ENCODE measurements at places on chromosomes 5 and 9.

DNA sequence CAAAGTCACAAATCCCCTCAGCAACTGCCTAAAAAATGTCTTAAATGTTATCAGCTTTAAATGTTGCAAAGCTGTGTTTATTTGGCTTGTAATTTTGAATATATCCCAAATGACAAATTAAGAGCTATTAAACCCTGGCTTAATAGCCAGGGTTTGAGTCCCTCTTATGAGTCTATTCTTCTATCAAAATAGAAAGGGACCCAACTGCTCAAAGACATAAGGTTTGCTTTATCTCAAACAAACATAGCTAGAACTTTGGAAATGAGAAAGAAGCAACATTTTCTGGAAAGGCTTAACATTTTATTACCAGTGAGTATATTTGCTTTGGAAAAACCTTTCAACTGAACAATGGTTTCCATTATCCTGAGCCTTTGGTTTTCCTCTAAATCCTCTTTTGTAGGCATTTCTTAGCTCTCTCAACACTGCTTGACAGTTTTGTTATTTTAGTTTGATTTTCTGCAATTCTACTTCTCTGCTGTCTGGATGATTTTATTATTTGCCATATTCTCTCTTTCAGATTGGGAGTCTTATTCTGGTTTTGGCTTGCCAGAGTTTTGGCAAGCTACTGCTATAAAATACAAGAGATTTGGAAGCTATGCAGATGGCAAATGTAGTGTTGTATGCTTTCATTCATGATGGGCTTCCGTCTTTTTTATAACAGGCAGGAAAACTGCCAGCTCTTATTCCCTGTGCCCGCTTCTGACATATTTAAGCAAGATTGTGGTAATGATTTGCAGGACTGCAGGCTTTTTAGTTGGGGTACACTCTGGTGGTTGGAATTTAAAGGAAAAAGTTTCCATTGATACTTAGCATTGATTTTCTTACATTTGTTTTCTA is 734.9 kb downstream of the DTWD2 start:
- DNase-seq: no peak

DNA sequence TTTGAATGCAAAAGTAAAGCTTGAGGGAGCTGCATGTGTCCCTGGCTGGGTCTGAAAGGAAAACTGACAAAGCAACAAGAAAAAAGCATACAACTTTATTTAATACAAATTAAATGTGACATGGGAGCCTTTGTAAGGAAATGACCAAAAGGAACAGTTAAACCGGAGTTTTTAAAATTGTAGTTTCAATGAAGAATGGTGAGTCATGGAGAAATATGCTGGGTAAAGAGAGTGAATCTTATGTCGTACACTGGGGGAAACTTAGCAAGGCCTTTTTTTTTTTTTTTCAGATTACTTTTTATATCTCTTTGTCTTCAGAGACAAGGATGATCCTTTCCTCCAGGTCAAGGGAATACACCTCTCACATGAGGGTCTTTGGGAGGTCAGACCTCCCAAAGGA is 50.1 kb upstream of the FBXL17 start:
- peak; percentile 68 for DNase-seq

- DNase-seq: no peak
Measured at GRCh38 chr5:89327608-89328007, 444.6 kb upstream of the MEF2C start.

- DNase-seq: peak; percentile 85
Measured at GRCh38 chr5:115460472-115460871, 84.1 kb downstream of the FEM1C start.

- no peak for DNase-seq
Measured at GRCh38 chr9:34096751-34097150, 29.7 kb downstream of the DCAF12 start.

- no peak for DNase-seq
Measured at GRCh38 chr5:14373685-14374084, 207.9 kb upstream of the OTULINL start.

DNA sequence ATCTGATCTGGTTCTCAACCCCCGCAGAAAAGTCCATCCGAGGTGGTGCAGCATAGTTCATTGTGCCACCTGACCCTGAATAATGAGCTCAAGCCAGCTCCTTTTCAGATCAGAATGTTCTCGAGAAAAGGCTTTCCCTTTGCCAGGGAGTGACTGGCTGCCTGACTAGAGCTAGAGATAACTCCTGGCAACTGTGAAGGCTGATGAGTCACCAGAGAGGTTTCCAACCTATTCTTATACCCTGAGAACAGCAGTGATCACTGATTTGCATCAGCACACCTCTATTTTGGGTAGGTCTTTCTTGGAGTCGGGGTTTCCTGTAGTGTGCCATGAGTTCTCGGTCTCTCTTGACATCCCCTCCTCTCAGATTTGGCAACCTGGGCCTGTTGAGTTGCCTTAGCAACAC is 127.9 kb downstream of the PIK3R1 start:
- DNase-seq: peak; percentile 76

DNA sequence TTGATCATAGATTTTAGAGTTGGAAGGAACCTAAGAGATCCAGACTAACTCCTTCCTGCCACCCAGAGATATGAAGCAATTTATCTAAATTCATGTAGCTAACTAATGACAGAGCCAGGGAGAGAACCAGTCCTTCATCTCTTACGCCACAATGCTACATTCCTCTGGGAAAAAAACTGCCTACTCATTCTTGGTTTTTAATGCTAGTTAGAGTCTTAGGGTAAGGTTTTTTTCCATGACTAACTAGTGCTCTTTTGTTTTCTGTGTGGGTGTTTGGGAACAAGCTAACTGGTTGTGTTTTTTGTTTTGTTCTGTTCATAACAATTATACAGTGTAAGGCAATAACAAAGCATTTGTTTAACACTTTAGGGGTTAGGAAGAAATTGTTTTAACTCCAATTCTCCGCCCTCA is 52.4 kb downstream of the SLC44A1 start:
- DNase-seq: peak; percentile 94

- DNase-seq: no peak
Measured at GRCh38 chr5:149750596-149750995, 20.5 kb downstream of the PPARGC1B start.

DNA sequence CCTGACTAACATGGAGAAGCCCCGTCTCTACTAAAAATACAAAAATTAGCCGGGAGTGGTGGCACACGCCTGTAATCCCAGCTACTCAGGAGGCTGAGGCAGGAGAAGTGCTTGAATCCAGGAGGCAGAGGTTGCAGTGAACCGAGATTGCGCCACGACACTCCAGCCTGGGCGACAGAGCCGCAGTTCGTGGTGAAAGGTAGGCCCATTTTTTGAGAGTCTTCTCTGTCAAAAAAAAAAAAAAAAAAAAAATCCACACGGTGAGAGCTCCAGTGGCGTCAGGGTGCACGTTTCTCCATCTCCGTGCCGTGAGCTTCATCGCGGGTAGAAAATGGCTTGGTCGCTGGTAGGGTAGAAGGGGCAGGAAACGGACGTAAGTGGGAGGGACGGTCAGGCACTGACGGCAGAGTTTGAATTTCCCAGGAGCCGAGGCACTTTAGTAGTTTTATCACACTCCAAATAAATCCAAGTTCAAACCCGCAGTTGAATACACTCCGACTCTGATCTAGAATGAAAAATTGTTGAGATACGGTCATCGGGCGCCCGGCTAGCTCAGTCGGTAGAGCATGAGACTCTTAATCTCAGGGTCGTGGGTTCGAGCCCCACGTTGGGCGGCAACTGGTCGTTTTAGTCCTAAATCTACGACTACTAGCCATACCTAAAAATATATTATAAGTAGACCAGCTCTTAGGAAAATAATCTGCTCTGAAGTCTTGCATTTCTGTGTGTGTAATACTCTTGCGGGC is 2.4 kb upstream of the TRIM7 start:
- DNase-seq: peak; percentile 94

- no peak for DNase-seq
Measured at GRCh38 chr9:38289236-38289865, 103.2 kb upstream of the ALDH1B1 start.

GRCh38 chr5:95102080-95102479 is 182.8 kb downstream of the MCTP1 start:
- DNase-seq: no peak

- DNase-seq: no peak
Measured at GRCh38 chr9:123540457-123540856, 184.5 kb downstream of the CRB2 start.

- peak; percentile 83 for DNase-seq
Measured at GRCh38 chr5:179623906-179624741, 653 bp upstream of the HNRNPH1 start.

DNA sequence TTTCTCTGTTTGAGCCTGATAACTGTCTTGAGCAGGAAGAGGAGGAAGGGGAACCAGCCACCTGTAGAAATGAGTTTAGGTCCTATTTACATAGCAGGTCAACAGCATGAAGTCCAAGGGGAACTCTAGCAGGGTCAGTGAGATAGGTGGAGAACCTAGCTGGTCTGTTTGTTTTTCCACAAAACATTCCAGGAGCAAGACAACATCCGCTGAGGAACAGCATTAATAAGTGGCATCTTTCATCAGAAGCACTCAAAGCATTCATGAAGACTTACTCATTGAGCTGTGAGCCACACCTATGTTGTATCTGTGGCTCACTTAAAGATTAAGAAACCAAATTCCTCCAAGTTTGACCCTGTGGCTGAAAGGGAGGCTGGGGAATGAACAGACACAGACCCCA is 115.9 kb downstream of the ACTBL2 start:
- DNase-seq: peak; percentile 18

DNA sequence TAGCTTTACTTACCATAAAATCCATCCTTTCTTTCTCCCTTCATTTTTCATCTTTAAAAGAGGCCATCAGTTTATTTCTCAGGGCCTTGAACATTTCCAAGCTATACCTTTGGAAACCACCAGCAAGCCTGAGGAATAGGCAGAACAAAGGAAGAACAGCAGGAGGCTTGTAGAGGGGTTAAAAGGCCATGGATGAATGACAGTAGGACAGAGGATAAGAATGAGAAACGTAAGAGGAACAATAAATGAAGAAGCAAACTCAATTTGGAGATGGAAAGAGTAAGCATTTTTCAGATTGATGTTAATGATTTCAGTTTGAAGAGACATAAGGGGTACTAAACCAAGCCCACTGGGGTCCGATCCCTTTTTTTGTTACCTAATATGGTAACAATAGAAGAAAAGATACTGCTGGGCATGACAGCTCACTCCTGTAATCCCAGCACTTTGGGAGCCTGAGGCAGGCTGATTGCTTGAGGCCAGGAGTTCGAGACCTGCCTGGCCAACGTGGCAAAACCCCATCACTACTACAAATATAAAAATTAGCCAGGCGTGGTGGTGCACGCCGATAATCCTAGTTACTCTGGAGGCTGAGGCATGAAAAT is 106.6 kb upstream of the NMUR2 start:
- DNase-seq: no peak

GRCh38 chr5:14482085-14482484 is 99.5 kb upstream of the OTULINL start:
- DNase-seq: no peak

GRCh38 chr9:76454311-76454710 is 4.7 kb upstream of the GCNT1 start:
- DNase-seq: no peak

DNA sequence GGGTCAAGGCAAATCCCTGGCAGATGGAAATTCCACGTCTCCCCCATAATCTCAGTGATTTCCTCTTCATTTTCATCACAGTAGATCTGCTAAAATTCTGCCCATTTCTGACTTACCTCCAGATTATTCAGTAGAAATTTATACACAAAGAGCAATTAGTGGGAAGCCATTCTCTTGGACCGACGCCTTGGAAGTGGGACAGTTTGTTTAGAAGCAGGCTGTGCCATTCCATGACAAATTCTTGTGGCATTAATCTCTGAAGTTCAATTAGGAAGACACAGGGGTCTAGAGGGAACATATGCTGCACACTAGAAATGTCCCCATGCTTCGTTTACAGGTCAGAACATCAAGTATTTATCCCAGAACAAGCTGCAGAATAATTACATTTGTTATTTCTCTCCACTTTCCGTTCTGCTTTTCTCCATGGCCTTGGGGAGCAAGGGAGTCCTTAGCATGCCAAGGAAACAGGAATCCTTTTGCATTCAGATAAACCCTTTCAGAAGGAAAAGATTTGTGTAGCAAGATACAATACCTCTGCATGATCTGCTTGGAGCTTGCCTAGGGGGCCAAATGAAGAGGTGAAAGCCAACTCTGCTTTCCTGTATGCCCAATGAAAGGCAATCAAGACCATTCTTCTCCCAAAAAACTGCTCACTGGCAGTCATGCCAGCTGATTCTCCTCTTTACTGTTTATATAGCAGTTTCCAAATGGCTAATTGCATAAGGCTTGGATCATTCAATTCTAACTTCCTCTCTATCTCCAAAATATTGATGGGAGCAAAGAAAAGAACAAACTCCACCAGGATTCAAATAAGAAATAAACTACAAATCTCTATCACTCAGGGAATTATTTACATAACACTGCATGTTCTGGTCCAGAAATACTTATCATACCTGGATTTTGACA is 2.5 kb upstream of the PRKACG start:
- DNase-seq: no peak

DNA sequence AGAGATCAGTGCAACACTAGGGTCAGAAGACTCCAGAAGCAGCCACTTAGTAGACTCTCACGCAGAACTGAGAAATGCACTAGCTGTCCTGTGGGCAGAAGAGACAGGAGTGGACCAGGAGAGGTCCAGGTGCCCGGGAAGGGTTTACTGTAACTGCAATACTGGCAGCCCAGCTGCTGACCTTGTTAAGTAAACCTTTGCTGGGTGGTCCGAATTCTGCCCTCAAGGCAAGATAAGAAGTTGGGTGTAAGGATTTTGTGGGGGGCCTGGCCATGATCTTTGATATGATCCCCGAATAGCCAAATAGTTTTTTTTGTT is 91.3 kb downstream of the PDE6A start:
- no peak for DNase-seq

DNA sequence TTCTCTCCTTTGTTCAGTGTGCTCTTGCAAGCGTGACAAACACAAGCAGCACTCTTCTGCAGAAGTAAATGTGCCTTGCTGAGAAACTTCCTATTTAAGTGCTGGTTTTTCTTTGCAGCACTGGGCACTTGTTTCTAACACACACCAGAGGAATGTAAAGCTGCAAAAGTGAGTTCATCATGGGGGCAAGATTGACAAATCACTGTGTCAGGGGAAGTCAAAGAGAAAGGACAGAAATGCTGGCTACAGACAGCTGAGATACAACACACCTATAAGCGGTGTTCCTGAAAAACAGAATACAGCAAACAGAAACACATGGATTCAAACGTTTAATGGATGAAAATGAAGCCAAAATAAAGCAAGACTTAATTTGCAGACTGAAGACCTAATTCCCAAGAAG is 19.6 kb downstream of the ROR2 start:
- DNase-seq: no peak

DNA sequence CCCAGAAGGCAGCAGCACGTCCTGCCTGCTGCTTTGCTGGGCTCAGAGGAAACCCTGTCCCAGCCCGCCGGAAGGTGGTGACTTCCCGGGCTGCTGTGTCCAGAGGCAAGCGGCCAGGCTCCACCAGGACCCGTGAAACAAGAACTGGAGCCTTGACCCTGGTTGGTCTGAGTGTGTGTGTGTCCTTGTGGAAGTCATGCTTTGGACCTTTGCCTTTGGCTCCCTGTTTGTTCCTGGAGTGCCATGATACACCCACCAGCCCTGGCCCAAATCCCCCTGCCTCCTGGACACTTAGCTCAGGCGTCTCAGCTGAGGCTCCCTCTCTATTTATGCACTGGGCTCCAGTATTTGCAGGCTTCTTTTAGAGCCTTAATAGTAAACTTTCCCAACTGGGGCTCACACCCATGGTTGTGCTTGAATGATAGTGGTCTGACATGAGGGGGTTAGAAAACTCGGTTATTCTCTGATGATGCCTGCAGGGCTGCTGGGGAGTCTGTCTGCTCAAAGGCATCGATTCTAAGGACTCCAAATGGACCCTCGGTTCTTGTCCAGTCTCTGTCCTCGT is 72.2 kb downstream of the C9orf50 start:
- no peak for DNase-seq

Data from fibroblast of skin of back (primary cell).